IMR-90 (cell line): ENCODE measurements at places on chromosomes 7 and 10. TPM values are rescaled to one million over a fixed set of nuclear protein-coding genes. Genes with fewer than 3 reads are reported as not detected.

DNA sequence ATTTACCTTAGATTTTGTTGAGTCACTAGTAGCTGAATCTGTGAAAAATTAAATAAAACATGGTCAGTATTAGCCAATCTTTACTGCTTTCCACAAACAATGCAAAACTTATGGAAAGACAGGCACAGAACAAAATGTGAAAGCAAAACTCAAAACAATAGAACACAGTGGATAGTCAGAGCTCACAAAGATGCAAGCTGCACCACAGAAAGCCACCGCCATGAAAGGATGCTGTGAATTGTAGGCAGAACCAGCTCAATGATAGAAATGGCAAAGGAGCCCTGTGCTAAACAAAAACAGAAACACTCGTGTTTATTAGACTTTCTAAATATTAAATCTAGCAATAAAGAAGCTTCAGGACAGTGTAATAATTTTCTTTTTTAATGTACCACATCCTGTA is 134.4 kb downstream of the ARHGAP21 start:
- H3K4me3 ChIP-seq = no peak overlapping the region
- peaks cover 48% of the 10 kb centered on the region for H3K36me3 ChIP-seq
- DNase-seq = no peak
- no peak overlapping the region for H3K27ac ChIP-seq
- no peaks in the 10 kb centered on the region for H3K27me3 ChIP-seq

GRCh38 chr7:45112648-45113047 is 1.2 kb upstream of the TBRG4 start:
- peaks cover 3% of the 10 kb centered on the region; the same call in 1 of the 2 replicates for H3K4me1 ChIP-seq
- H3K36me3 ChIP-seq = peaks cover 12% of the 10 kb centered on the region
- H3K27ac ChIP-seq = no peak overlapping the region
- H3K27me3 ChIP-seq = peaks cover 15% of the 10 kb centered on the region
- H3K4me3 ChIP-seq = no peak overlapping the region

GRCh38 chr10:14653271-14654161 is 121.2 kb downstream of the FAM107B start:
- H3K27ac ChIP-seq = 0 out of 2 replicates have a peak overlapping the region, but pooled peaks have one; percentile 10
- H3K27me3 ChIP-seq = peaks cover 6% of the 10 kb centered on the region
- no peak overlapping the region for H3K4me3 ChIP-seq
- peak; percentile 74 for DNase-seq
- no peaks in the 10 kb centered on the region for H3K36me3 ChIP-seq
- peaks cover 4% of the 10 kb centered on the region for H3K4me1 ChIP-seq

The CELF2 gene
- total RNA-seq = 5.6 and 6.6 TPM in 2 replicates

The SHTN1 gene
- total RNA-seq = 0.54 and 1.4 TPM in 2 replicates

DNA sequence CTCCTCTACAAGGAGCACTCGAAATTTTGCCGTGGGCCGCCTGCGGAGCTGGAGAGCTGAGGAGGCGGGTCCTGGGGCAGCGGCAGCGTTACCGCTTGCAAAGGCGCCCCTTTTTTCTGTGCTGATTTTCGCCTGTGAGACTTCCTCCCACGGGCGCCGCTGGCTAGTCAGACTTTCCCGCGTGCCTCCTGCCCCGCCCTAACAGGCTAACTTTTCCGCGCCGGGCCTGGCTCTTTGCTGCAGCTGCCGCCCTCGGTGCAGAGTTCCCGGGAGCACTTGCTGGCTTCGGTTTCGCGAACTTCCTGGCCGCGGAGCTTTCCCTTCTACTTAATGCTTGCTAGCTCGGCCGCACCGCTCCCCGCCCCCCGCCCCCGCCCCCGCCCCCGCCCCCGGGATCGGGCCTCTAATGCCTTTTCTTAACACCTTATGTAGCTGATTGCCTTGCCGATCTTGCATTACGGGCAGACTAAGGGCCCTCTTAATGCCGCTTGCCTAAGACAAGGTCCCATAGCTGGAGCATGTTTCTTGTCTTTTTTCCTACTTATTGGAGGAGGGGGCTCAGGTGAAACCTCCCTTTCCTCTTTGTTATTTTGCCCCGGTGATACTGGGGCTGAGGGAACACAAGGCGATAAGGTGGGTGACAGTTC is 37.9 kb upstream of the RASGEF1A start:
- no peak overlapping the region for H3K27ac ChIP-seq
- H3K36me3 ChIP-seq = no peaks in the 10 kb centered on the region
- DNase-seq = peak; percentile 8
- H3K27me3 ChIP-seq = peaks cover 32% of the 10 kb centered on the region
- H3K4me3 ChIP-seq = peak overlapping the region; percentile 7

The SLC26A5 gene
- not detected in 2 replicates for total RNA-seq

- peak overlapping the region; percentile 1; the same call in 1 of the 2 replicates for H3K27ac ChIP-seq
- DNase-seq = peak; percentile 81
- H3K36me3 ChIP-seq = no peaks in the 10 kb centered on the region; the same call in 1 of the 2 replicates
- no peak overlapping the region for H3K4me3 ChIP-seq
These were observed 582.4 kb downstream of the SUGCT start for GRCh38 chr7:40717242-40717641.

- peaks cover 18% of the 10 kb centered on the region for H3K27me3 ChIP-seq
- DNase-seq = no peak
- H3K27ac ChIP-seq = no peak overlapping the region
- no peaks in the 10 kb centered on the region for H3K36me3 ChIP-seq
- no peak overlapping the region for H3K4me3 ChIP-seq
- H3K4me1 ChIP-seq = 0 out of 2 replicates have a peak, but pooled peaks cover 2% of the 10 kb centered on the region
These were observed 30.7 kb downstream of the PRF1 start for GRCh38 chr10:70571636-70572439.

DNA sequence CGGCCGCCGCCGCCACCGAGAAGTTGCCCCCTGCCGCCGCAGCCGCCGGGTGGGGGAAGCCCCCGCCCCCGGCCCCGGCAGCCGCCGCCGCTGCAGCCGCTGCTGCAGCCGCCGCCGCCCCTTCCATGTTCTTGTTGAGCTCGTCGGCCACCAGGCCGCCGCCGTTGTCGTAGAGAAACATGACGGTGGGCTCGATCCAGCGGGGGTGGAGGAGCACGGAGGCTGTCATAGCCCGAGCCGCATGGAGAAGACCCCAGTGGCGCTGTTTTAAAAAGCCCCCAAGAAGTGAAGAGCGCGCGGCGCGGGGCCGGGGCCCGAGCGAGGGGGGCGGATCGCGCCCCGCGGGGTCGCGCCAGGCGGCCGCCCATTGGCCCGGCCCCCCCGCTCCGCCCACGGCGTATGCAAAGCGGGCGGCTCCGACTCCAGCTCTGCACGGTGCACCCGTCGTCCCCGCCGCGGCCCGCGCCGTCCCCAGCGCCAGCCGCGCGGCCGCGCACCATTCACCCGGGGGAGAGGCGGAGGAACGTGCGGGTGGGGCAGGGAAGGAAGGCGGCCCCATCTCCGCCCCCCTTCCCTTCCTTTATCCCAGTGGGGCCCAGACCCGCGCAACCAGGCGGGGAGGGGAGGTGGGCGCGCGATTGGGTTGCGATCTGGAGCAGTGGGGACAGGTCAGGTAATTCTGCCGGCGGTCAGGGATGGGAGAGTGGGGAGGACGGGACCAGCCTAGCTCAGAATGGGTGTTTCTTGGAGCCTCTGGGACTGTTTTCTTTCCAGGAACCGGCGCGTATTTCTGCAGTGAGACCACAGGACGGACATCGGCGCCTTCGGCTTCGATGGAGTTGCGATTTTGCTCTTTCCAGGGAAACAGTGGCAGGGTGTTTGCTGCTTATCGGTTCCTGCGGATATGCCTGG is at the start of gene HOXA13:
HOXA13 (minus strand) TSS at position 243 of the 912 bp plus-strand sequence; CDS start at position 229, 14 bp downstream.
- H3K36me3 ChIP-seq = no peaks in the 10 kb centered on the region
- H3K27ac ChIP-seq = no peak within 1 kb of the TSS
- no peak within 1 kb of the TSS for H3K4me3 ChIP-seq

DNA sequence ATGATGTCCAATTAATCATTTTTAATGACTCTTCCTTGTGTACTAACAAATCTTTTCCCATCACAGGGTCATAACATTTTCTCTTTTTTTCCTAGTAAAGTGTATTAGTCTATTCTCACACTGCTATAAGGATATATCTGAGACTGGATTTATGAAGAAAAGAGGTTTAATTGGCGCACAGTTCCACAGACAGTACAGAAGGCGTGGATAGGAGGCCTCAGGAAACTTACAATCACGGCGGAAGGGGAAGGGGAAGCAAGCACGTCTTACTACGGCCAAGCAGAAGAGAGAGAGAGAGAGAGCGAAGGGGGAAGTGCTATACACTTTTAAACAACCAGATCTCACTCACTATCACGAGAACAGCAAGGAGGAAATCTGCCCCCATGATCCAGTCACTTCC is 359.4 kb upstream of the NFE2L3 start:
- no peak for DNase-seq
- no peak overlapping the region for H3K4me3 ChIP-seq
- no peak overlapping the region for H3K27ac ChIP-seq
- H3K4me1 ChIP-seq = peaks cover 4% of the 10 kb centered on the region; the same call in 1 of the 2 replicates
- no peaks in the 10 kb centered on the region for H3K36me3 ChIP-seq
- no peaks in the 10 kb centered on the region for H3K27me3 ChIP-seq

DNA sequence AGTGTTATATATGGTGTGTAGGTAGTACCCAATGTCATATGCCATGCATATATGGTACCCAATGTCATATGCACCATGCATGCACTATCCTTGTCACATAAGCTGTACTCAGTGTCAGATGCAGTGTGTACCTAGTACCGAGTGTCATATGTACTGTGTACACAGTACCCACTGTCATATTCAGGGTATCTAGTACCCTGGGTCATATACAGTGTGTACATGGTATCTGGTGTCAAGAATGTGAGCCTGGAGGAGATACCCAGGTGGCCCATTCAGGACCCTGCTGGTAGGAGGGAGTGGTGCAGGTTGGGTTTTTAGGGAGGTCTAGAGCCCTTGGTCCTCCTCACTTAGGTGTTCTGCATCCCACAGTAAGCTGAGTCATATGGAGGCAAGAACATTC is 1.8 kb downstream of the ZMYND11 start:
- H3K27me3 ChIP-seq = no peaks in the 10 kb centered on the region
- no peak overlapping the region for H3K27ac ChIP-seq
- peaks cover 14% of the 10 kb centered on the region for H3K4me1 ChIP-seq
- peak; percentile 7 for DNase-seq

- H3K36me3 ChIP-seq = no peaks in the 10 kb centered on the region
- no peaks in the 10 kb centered on the region for H3K4me1 ChIP-seq
- no peak for DNase-seq
These were observed 43.2 kb upstream of the PRLHR start for GRCh38 chr10:118638680-118639079.

DNA sequence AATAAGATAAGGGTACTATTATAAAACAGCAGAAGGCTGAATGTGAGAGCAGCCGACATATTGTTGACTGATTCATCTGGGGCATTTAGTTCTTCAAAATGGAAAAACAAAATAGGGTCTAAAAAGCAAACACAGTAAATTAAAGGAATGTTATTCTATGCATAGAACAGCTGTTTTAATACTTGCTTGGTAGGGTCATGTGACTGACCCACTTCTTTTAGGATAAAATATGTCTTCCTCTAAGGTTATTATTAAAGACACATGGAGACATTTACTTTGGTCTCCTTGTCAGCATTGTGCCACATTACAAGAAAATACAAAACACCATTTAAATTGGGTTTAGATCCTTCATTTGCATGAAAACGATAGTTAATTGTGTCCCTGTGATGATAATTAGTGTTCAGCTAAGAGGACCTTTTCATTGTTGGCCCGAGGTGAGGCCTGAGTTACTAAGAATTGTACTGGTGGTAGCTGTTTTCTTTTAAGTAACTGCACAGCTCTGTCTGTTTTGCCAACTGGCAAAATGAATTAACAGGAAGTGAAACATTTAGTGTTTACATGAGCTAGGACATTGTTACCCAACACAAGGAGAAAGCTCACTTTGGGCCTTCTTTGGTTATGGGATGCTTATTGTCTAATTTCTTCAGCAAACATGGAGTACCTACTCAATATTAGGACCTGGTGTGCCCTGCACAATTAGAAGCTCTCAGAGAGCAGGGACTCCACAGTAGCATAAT is 764.4 kb downstream of the LRMDA start:
- H3K4me3 ChIP-seq = no peak overlapping the region
- peaks cover 19% of the 10 kb centered on the region for H3K4me1 ChIP-seq
- no peak overlapping the region for H3K27ac ChIP-seq

The NPTX2 gene
- under 0.01 TPM in 2 replicates for total RNA-seq

- H3K36me3 ChIP-seq = no peaks in the 10 kb centered on the region
- no peak overlapping the region for H3K27ac ChIP-seq
- no peak overlapping the region for H3K4me3 ChIP-seq
- no peaks in the 10 kb centered on the region for H3K27me3 ChIP-seq
- no peaks in the 10 kb centered on the region for H3K4me1 ChIP-seq
- no peak for DNase-seq
These were observed 316.4 kb downstream of the DNAJB6 start for GRCh38 chr7:157652954-157653826.

DNA sequence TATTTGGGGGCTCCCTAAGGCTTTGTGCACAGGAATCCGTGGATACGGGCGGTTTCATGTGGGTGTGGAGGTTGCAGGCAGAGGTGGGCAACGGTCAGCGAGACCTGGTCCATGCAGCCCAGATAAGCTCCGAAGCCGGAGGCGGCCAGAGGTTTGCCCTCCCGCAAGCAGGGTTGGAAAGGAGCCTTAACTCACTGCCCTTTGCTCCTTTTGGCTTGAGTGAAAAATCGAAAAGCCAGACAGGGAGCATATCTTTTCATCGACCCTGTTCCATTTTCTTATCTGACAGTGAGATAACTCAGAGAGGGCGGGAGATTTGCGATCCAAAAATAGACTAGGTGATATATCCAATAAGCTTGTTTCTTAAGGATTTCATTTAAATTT is 1.5 kb downstream of the GRM3 start:
- H3K4me1 ChIP-seq = no peaks in the 10 kb centered on the region
- no peak for DNase-seq
- H3K27ac ChIP-seq = no peak overlapping the region
- H3K4me3 ChIP-seq = no peak overlapping the region
- H3K27me3 ChIP-seq = no peaks in the 10 kb centered on the region
- H3K36me3 ChIP-seq = no peaks in the 10 kb centered on the region

- H3K36me3 ChIP-seq = no peaks in the 10 kb centered on the region
- peak overlapping the region; percentile 56 for H3K27ac ChIP-seq
- no peaks in the 10 kb centered on the region for H3K27me3 ChIP-seq
These were observed 49.7 kb downstream of the CDK1 start for GRCh38 chr10:60827791-60828488.

DNA sequence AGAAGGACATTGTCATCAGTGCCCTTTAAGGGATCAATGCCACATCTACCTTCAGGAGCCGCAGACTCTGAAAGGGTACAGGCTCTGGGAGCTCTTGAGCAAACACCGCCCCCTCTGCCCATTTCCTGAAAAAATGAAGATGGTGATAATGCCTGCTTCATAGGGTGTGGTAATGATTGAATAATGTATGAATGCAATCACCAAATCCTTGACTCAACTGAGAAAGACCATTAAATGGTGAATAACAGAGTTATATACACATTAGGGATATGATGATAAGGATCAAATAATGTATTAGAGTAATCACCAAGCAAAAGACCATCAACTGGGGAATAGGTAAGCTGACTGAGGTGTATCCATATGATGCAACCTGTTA is 1.5 kb downstream of the FAM170B start:
- peaks cover 41% of the 10 kb centered on the region for H3K27me3 ChIP-seq
- DNase-seq = no peak

DNA sequence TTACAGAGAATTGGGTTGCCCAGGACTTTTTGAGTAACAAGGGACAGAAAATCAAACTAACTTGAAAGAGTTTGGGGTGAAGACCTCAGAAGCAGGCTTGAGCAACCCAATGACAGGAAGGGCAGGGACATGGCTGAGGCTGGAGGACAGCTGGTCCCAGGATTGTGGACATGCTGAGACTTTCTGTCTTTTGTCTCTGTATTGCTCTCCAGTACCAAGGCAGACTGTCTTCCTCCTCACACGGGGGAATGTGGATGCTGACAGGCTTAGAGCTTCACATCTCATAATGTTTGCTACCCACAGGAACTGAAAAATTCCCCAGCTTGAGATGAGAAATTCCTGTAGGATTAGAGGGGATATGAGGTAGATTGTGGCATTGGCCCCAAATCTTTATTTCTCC is 229.6 kb downstream of the PHF14 start:
- no peak overlapping the region for H3K27ac ChIP-seq
- no peaks in the 10 kb centered on the region; the same call in 1 of the 2 replicates for H3K27me3 ChIP-seq
- DNase-seq = no peak
- no peak overlapping the region for H3K4me3 ChIP-seq
- no peaks in the 10 kb centered on the region for H3K36me3 ChIP-seq

The GSTO2 gene
- total RNA-seq = 1.9 and 2.3 TPM in 2 replicates
